Stimulated activated naive CD8-positive, alpha-beta T cell treated with anti-CD3 and anti-CD28 coated beads, Interleukin-15, amount 100 ng/mL, for 72 hours (primary cell): ENCODE measurements at places on chromosomes 4 and X.

DNA sequence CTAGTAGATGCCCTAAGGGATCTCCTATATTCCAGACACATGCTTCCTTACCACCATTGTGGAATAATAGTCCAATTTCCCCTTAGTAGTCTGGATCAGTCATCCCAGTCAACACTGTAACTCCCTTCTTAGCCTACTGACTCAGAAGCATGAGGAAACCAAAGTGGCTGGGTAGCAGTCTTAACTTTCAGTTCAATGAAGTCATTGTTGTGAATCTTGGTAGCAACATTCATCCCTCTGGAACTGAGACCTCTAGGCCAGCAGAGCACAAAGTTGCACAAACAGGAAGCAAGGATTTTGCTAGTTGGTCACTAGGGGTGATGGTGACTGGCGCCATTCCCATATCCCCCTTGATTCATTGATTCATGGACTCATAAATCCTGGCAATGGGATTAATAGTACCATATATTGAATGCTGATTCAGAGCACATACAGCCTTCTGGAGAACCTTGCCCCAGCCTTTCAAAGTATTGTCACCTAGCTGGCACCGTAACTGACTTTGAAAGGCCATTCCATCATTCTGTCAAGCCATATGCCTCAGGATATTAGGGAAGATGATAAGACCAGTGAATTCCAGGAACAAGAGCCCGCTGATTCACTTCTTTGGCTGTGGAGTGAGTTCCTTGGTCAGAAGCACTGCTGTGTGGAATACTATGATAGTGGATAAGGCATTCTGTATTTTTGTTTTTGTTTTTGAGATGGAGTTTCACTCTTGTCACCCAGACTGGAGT, 19.7 kb upstream of the GPAT3 start:
- no peak for DNase-seq

DNA sequence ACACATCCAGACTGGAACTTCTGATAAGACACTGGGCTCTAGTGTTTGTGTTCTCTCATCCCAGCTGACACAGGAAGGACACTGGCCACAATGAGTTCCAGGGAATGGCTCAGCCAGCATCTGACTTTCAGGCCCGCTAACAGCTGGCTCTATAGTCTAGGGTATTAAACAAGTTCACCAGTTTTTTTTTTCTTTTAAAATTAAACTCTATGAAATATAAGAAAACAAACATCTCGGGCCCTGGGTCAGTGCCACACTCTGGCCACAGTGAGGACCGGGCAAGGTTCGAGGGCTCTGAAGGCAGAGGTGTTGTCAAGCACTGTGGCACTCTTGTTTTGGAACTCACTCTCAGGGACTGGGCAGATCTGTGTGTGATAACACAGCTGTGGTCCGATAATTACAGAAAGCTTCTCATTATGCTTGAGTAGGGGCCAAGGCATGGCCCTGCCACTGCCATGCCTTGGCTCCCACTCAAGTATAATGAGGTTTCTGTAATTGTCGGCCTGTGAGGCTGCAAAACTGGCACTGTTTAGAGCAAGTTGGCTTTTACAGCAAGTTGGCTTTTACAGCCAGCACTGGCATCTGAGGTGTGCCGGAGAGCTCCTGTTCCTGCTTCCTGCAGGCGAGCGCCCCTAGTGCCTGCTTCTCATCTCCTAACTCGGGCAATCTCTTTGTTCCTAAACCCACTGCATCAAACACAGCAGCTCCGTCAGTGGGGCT, 62.8 kb downstream of the PPP1R2C start:
- DNase-seq, result peak; percentile 12

GRCh38 chrX:23937100-23937499, 29.3 kb downstream of the CXorf58 start:
- DNase-seq, result no peak

DNA sequence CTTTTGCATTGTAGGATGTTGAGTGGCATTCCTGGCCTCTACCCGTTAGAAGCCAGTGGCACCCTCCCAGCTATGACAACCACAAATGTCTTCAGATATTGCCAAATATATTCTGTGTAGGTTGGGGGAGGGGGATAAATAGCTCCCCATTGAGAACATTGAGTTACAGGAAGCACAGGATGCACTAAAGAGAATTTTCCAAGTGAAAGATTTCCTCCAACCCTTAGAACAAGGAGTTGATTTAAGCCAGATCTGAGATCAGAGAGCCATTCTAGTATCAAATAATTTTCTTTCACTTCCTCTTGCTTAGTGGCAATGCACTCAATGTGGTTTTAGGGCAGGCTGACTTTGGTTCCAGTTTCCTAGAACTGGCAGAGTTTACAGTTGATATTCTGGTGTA, 436.6 kb downstream of the C4orf33 start:
- DNase-seq, result no peak

DNA sequence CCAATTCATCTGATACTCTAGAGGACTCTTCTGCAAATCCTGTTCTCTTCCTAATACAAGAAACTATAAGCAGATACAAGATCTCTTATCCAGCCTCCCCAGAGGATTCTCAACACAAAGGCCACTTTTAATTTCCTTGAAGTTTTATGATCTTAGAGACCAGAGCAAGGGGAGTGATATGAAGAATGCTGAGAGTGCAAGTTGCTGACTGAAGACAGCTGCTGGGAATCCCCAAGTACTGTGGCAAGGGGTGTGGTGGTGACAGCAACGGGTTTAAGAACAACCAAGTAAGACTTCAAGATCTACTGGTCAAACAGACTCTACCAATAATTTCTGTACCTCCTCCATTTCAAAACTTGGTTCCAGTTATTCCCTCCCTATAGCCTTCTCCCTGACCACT, 7.0 kb downstream of the AMMECR1 start:
- peak; percentile 10 for DNase-seq
